Activated T-helper 1 cell treated with anti-CD3 and anti-CD28 coated beads, Interleukin-2, amount 50 U/mL, for 16 hours (primary cell): ENCODE measurements at places on chromosomes 4 and X.

DNA sequence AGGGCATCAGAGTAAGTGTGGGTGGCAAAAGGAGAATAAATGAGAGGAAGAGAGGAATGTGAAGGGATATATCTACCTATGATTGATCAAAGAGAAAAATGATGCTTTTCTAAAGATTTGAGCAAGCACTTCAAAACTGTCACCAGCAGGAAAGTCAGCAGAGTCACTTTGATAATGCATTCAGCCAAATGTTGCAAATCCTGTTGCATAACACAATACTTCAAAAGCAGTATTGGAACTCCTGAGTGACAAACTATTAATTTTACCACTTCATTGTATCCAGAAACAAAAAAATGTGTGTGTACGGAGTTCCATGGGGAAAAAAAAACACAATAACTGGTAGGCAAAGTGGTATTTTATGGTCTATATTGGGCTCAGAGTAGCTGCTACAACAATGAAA lies 160.3 kb downstream of the EMCN start:
- DNase-seq: no peak

GRCh38 chrX:29662101-29662500 lies 553.3 kb upstream of the MAGEB2 start:
- DNase-seq: no peak

GRCh38 chr4:109820563-109820962 lies 5.0 kb downstream of the GAR1 start:
- DNase-seq: no peak

- no peak for DNase-seq
These were observed 7.9 kb downstream of the ASMTL start for GRCh38 chrX:1444561-1445500.

GRCh38 chr4:171629182-171629581 lies 184.0 kb upstream of the GALNTL6 start:
- DNase-seq: no peak

DNA sequence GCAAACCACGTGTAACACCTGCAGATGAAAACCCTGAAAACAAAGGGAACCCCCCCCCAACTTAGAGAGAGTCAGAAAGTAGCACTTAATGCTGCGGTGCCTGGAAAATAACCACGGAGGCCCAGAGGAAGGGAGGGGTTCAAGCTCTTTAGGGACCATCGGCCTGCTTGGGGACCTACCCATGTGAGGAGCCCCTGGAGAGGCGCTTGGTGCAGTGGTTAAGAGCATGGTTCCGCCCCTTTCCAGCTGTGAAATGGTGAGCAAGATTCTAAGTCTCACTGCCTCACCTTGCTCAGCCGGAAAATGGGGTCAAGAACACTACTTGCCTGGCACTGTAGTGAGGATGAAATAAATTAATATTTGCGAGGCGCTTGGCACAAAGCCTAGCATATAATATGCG lies 13.8 kb downstream of the SLC25A5 start:
- DNase-seq: no peak

DNA sequence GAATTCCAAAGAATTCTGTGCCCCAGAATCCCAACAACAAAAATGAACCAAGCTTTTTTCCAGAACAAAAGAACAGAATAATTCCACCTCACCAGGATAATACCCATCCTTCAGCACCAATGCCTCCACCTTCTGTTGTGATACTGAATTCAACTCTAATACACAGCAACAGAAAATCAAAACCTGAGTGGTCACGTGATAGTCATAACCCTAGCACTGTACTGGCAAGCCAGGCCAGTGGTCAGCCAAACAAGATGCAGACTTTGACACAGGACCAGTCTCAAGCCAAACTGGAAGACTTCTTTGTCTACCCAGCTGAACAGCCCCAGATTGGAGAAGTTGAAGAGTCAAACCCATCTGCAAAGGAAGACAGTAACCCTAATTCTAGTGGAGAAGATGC lies 161.6 kb downstream of the AFF2 start:
- DNase-seq: no peak

DNA sequence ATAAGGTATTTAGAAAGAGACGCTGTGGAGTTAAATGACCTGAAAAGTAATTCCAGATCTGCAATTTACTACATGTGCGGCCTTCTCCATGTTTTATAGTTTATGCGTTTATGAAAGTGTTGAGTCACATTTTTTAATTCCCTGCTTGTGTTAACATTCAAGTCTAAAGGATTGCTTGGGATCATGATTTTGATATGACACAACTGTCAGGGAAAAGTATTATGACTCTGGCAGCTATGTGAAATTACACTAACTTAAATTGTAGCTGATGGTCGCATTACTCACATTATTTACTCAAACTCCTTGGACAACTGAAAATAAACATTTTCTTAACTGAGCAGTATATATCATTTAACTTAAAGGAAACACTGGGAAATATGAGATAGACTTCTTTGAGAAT lies 14.3 kb upstream of the GABRB1 start:
- DNase-seq: no peak

DNA sequence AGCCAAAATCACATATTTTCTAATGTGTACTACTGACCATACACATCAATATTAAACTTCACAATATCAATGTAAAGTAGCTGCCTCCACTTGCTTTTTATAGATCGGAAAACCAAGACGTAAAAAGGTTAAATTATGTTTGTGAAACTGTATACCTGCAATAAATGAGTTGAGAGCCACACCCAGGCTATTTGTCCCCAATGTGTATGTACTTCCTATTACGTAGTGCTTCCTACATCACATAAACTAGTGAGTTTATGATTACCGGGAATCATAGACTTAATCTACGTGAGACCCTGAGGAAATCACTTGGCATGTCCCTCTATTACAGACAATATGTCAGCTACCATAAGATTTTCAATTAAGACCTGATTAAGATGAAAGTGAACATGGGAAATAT lies 903.4 kb downstream of the RAB28 start:
- DNase-seq: no peak

GRCh38 chrX:56268888-56269287 lies 36.7 kb downstream of the KLF8 start:
- DNase-seq: no peak

GRCh38 chr4:169412046-169412445 lies 141.3 kb upstream of the SH3RF1 start:
- no peak for DNase-seq

DNA sequence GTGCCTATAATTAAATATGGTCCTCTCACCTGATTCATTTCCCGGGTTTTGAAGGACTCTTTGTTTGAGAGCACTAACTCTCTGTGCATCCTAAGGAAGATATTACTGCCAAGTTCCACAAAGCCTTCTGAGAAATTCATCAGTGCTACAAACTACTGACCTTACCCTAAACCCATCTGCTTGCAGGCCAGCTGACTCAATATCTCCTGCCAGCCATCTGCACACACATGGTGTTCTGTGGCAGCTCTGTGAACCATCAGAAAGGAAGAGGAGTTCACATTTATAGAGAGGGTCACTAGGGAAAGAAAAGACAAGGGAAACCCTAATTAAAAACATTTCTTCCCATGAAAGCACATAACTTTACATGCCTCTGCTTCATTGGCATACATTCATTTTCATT lies 156.7 kb downstream of the ATP10D start:
- DNase-seq: no peak

DNA sequence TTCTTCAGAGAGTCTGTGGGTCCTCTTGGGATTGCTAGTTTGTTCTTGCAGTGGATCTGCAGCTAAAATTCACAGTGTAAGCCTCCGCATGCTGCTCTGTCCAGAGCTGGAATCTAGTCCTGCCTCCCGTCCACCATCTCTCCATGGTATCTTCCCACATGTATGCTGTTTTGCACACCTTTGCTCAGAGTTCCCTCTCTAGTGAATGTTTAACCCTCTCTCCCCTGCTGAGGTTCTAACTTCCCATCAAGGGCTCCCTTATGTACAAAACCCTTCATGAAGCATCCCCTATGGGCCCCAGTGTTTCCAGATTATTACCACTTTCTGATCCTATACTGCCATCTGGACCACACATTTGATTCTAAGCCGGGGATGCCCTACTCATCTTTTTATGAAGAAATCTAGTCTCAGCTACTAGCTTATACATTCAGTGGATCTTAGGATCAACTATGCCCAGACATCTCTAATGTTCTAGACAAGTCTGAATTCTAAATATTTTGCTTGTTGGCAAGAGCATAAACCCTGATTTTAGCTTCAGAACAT lies 157.3 kb downstream of the CPEB2 start:
- no peak for DNase-seq

GRCh38 chr4:105135785-105136184 lies 10.9 kb upstream of the TET2 start:
- no peak for DNase-seq

GRCh38 chr4:156101571-156101970 lies 147.9 kb upstream of the CTSO start:
- no peak for DNase-seq

DNA sequence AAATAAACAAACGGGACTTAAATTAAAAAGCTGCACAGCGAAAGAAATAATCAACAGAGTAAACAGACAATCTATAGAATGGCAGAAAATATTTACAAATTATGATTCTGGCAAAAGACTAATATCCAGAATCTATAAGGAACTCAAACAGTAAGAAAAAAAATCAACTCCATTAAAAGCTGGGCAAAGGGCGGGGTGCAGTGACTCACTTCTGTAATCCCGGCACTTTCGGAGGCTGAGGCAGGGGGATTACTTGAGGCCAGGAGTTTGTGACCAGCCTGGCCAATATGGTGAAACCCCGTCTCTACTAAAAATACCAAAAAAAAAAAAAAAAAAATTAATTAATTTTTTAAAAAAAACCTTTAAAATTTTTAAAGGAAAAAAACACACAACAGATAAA lies 109.0 kb downstream of the ATP11C start:
- DNase-seq: no peak

- DNase-seq: no peak
These were observed 167.0 kb downstream of the TBCK start for GRCh38 chr4:106149026-106149425.

DNA sequence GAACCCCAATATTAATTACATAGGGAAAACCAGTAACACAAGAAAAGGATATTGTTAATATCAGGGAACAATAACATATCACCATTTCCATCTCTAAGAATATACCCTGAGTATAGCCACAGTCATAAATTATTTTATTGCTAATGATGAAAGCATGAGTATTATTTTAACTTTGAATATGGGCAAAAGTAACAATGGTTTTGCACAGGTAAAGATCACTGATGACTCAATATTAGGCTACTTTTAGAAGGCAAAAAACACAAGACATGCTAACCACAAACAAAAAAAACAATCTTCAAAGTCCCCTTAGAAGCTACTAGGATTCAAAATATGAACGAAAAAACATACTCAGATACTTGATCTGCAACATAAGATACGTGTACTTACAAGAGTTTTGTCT lies 36.5 kb downstream of the THOC2 start:
- no peak for DNase-seq

- DNase-seq: no peak
These were observed 18.7 kb downstream of the CHM start for GRCh38 chrX:86028681-86029080.

- DNase-seq: no peak
These were observed 29.9 kb downstream of the DOK7 start for GRCh38 chr4:3492741-3493719.

DNA sequence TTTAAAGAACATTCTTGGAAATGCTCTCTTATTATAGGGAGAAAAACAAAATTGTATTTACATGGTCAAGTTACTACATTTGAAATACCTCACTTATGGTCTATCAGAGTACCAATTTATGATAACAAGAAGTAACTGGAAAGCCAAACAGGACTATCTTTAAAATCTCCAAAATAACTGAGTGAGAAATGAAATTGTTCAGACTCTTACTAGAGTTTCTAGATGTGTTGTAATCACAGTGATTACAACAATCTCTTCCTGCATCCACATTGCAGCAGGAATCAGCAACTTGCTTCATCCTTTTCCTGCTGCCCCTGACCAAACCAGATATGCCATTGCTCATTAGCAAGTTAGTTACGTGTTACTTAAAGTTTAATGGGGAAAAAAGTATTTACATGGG lies 245.2 kb upstream of the SMIM31 start:
- DNase-seq: no peak

GRCh38 chrX:8034058-8034457 lies 106.8 kb upstream of the PNPLA4 start:
- no peak for DNase-seq

GRCh38 chrX:56057325-56057724 lies 174.8 kb upstream of the KLF8 start:
- DNase-seq: no peak

DNA sequence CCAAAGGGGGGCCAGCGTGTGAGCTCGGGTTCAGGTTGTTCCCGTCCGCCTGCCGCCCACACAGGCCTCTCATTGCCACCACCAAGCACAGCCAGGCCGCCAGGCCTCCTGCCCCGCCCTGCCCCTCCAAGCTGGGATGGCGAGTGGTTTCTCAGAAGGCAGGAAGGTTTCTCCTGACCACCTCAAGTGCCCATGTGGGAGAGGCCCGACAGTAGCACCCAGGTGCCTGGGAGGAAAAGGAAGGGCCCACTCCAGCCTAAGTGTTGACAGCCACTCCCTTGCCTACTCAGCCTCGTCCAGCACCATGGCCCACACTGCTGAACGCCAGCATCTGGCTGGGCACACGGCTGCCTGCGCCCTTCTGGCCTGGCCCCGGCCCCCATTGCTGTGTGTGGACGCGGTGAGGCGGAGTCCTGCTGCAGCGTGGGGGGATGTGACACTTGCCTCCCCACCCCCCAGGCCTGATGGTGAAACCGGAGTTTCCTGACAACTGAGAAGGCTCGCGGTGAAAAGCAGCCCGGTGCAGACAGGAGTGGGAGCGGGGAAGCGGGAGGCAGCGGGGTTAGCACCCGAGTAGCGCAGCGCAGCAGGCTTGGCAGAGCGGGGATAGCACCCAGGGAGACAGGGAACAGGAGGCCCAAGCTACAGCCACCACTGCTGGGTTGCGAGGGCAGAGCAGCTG lies 19.2 kb downstream of the FLNA start:
- DNase-seq: no peak

DNA sequence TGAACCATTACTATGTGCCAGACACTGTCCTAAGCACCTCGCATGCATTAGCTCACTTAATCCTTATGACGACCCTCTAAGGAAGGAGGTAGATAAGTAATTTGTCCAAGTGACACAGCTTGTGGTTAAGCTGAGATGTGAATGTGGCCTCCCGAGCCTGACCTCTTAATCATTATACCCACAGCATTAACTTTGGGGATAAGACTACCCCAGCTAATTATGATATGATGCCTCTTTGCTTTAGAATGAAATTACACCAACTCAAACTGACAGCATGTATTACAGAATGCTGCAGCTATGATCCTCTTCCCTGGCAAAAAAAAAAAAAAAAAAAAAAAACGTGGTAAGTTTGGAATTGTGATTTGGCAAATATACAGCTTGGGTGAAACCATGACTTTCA lies 53.5 kb downstream of the APBB2 start:
- DNase-seq: no peak

GRCh38 chrX:45771560-45772340 lies 571.1 kb upstream of the DIPK2B start:
- DNase-seq: no peak
